ENCODE measurements at places on chromosomes 7 and 10.

GRCh38 chr7:5295039-5296014, 12.6 kb downstream of the SLC29A4 start:
- no peak for DNase-seq

DNA sequence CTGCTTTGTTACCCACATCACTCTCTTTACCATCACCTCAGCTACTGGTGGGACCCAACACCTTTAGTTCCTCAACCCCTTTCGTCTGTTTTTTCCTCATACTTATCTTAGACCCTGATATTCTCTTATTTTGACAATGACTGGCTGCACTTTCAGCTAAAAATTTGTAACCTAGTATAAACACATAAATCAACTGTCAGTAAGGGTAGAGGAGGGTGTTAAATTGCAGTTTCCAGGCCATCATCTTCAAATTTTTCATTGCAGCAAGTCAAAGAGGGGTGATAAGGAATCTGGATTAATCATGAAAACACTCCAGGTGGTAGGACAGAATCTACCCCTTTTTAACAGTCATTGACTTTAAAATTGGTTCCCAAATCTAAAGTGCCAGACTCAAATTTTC, 27.9 kb downstream of the SEMA3D start:
- no peak for DNase-seq

DNA sequence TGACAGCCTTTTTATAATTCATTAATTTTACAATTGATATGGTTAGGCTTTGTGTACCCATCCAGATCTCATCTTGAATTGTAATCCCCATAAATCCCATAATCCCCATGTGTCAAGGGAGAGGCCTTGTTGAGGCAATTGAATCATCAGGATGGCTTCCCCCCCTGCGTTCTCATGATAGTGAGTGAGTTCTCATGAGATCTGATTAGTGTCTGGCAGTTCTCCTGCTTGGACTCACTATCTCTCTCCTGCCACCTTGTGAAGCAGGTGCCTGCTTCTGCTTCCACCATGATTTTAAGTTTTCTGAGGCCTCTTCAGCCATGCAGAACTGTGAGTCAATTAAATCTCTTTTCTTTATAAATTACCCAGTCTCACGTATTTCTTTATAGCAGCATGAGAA, 165.7 kb upstream of the GNAI1 start:
- no peak for DNase-seq

- DNase-seq, result no peak
Observed at GRCh38 chr10:12465385-12466136, 116.2 kb downstream of the CAMK1D start.

GRCh38 chr7:124856299-124856888, 73.2 kb downstream of the POT1 start:
- peak; percentile 15 for DNase-seq

GRCh38 chr10:78296785-78297184, 263.1 kb downstream of the RPS24 start:
- no peak for DNase-seq

DNA sequence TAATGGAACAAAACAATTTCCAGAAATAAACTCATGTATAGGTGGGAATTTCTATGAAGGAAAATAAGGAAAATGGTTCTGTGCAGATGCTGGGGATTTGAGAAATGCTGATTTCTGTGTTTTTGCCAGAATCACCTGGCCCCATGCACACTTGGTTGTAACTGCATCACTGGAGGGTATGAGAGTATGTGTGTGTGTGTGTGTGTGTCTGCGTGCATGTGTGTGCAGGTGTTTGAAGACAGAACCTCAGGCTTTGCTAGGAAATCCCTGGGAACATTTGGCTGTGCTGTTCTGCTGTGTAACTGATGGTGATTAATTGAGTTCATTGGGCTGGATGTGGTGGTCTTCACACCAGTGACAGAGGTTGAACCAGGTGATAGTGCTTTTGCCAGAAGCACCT, 141.6 kb downstream of the CAMK1D start:
- DNase-seq, result peak; percentile 35

DNA sequence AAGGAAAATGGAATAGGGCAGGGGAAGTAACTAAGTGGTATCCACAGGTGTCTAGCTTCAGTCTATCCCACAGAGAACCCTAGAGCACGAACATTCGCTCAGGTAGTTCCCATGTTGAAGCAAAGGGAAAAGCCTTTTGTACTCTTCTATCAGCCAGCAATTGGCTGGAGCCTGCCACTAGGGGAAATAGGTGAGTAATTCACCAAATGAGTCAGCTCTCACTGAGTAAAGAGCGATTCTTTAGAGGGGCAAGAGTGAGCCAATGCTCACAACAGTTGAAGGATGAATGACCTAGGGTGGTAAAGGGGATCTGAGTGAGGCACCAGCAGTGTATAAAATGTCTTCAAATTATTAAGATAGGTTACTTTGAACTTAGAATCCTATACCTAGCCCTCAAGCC, 94.1 kb upstream of the ZNF800 start:
- no peak for DNase-seq

DNA sequence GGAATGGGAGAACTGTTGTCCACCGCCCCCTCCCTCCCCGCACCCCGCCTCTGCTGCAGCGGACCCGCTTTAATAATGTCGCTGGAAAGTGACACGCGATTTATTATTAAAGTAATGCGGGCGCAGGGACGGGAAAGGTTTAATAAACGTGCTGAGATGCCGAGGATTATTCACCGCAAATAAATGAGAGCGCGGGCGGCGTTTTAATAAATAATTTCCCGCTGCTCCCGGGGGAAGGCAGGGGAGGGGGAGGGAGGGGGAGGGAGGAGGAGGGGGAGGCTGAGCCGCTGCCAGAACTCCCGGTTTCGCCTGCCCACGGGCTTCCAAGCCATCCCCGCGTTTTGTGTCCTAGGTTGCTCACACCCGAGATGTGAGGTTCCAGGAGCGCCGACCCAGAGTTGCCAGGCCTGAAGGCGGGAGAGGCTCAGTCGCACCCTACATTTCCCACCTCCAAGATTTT, 5.1 kb downstream of the KAZALD1 start:
- DNase-seq, result peak; percentile 45

GRCh38 chr10:72952642-72953158, 1.9 kb downstream of the PLA2G12B start:
- DNase-seq, result no peak

DNA sequence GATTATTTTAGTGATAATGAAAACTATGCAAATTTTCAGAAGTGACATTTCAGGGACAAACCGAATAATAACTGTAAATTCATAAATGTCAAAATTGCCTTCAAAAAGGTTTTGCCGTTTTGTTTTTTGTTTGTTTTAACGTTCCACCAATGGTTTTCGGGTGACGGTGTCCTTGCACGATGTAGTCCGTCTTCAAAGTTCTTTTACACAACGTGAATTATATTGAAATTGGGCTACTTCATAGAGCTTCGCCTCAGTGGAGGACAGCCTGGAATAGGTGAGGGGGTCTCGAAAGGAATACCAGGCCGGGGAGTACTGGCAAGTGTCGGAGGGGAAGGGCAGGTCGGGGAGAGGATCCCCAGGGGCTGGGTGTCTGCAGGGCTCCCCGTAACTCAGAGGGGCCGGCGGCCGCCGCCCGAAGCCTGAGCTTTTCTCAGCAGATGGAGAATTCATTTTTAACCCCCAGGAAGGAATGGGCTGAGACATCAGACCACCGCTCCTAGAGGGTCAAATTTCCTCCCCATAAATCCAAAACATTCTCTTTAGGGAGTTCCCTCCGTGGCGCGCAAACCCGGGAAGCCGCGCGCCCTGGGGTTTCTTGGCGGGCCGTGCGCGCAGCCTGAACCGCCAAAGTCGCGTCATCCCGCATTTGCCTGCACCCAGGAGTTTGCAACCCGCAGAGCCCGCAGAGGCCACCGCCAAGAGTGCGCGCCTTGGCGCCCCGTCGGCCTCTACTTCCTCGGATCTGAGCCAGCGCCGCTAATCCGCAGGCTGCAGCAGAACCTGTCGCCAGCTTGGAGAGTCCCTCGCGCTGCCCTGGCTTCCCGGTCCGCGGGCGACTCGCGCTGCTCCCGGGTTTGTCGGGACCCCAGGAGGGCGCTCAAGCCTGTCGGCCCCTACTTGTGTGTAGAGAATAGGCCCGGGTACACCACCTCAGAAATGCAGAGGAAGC, 17.3 kb upstream of the EVX1 start:
- DNase-seq, result no peak

DNA sequence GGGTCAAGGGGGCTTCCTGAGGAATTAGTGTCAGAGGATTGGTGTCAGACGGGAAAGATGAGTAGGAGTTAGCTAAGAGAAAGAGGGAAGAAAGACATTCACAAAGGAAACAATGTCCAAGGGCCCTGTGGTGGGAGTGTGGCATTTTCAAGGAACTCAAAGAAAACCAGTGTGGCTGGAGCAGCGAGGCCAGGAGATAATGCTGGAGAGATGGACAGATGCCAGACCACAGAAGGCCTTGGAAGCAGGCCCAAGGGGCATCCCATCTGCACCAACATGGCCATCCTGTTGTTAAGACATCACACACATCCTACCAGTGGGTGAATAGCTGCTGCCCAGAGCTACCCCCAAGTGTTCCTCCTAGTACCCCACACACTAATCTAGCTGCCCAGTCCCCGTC, 36.1 kb upstream of the CUL1 start:
- DNase-seq, result no peak

GRCh38 chr10:27285093-27285492, 44.5 kb upstream of the ACBD5 start:
- DNase-seq, result no peak

DNA sequence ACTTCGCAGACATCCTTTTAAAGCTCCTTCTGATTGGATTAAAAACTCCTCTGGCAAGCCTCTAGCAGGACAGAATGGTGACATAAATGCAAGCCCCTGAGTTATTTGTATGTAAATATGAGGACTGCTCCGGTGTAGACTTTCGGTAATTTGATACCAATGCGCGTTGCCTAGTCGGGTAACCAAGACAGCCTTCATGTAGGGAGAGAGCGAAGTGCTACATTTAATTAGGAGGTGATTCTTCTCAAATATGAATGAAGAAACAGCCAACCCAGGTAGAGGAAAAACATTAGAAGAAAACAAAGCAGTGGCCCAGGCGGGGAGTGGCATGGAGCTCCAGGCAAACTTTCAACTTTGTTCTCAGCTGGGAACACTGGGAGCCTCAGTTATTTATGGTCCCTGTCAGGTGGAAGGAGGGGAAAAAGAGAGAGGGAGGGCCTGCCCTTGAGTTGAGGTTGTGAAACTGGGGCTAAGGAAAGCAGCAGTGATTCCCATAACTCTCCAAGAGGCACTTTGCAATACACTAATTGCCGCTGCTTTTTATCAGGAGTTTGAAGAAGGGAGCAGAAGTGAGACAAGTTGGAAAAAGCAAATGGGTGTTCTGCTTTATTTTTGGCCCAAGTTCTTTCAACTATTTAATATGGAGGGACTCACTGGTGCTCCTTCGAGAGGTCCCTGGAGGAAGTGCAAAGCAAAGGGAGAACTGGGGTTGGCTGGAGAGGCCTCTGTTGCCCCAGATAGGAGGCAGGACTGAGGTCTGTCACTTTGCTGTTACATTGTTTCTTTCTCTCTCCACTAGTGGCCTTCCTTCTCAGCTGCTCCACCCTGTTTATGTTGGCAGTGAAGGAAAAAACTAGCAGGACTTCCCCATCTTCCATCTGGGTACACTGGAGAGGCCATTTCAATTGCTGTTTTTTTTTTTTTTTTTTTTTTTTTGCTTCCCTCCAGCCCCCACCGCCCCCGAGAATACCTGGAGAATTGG, 234.6 kb upstream of the CCDC6 start:
- peak; percentile 81 for DNase-seq

DNA sequence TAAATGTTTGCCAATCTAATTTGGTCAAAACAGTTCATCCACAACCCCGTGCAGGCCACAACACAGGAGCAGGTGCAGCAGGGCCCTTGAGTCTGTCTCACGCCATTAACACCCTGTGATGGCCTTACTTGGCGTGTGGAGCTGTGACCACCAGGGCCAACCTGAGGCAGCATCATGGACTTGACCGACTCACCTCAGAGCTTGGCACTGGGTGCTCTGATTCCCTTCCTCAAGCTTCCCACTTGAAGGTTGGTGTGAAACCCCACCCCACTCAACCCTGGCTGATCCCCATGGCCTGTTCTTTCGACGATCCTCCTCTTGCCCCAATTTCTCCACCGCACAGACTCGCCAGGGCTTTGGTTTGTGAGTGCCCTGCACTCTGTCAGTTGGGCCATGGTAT, 623.1 kb downstream of the PTPRN2 start:
- DNase-seq, result no peak

DNA sequence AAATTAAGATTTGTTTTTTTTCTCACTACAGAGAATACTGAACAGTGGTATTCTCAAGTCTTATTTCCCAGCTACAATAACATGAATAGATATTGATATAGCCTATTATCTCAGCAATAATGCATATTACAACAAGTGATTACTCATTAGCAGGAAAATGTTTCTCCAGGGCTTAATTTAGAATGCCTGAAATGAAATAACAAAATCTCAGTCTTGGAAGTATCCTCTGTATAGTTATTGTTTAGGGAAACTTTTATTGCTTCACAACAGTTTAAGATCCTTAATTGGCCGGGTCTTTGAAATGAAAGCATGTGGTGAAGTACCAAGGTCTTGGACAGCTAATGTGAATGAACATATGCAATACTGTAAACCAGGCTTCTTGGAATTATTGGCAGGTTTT, 79.1 kb upstream of the ZEB1 start:
- DNase-seq, result no peak

DNA sequence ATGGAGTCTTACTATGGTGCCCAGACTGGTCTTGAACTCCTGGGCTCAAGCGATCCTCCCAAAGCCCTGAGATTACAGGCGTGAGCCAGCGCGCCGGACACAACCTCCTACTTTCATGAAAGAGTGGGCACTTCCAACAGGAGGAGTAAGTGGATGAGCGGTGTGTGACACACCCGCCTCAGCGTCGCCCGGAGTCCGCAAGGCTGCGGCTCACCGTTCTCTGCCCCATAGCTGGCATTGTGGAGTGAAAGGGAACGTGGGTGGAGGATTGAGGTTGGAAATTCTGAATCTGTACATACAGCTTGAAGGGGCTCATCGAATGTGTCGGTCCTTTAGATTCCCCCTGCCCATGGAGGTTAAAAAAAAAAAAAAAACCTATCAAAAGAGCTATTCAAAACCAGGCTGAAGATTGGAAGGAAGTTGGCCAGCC, 524 bp upstream of the PRXL2A start:
- DNase-seq, result peak; percentile 70

DNA sequence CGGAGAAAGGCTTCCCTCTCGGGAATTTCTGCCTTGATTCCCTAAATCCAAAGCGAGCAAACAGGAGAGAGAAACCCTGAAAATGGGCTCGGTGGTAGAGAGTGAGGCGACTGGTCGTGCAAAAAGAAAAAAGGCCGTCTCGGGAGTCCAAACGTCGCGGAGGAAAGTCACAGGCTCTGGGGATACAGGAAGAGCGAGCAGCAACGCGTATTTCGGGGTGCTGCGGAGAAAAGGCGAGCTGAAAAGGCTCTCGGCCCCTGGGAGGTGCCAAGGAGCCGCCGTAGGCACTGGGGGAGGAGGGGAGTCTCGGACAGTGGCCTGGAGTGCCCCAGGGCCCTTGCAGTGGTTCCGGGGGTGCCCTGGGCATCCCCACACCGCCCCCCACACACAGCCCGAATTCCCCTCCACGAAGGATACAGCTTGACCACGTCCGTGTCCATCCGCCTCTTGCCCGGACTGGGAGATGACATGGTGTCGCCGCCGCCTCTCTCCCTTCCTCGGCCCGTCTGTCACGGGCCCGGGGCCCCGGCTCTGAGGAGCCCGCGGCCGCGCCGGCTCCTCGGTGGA, 591 bp downstream of the UBE2H start:
- DNase-seq, result peak; percentile 36

- DNase-seq, result no peak
Observed at GRCh38 chr10:22461891-22462290, 116.6 kb downstream of the SPAG6 start.

GRCh38 chr7:24848878-24849277, 91.6 kb upstream of the GSDME start:
- no peak for DNase-seq

GRCh38 chr7:56097700-56098099, 4.9 kb upstream of the PHKG1 start:
- no peak for DNase-seq

GRCh38 chr7:132353936-132354335, 222.3 kb downstream of the PLXNA4 start:
- DNase-seq, result no peak

Data from NCI-H146 (cell line).